NCI-H2029 treated with DMSO at 0.1 percent for 48 hours (cell line): ENCODE measurements at places on chromosomes 3 and 15.

GRCh38 chr3:126355777-126356372 lies 1.3 kb downstream of the KLF15 start:
- peak; percentile 24 for DNase-seq

DNA sequence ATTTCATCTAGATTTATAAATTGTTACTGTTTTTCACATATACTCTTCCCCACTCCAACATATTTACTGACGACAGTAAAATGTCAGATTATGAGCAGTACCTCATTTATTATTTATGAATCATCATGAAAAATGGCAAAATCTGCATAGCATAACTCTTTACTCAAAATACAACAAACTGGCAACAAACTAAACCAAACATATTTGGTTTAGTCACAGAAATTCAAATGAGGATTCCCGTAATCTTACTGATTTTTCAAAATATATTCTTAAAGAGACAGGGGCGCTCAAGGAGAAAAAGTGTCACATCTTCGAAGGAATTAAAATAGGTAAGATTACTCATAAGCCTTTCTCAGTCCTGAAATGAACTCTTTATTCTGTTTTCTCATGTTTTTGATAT lies 3.0 kb upstream of the GPR87 start:
- DNase-seq: no peak

DNA sequence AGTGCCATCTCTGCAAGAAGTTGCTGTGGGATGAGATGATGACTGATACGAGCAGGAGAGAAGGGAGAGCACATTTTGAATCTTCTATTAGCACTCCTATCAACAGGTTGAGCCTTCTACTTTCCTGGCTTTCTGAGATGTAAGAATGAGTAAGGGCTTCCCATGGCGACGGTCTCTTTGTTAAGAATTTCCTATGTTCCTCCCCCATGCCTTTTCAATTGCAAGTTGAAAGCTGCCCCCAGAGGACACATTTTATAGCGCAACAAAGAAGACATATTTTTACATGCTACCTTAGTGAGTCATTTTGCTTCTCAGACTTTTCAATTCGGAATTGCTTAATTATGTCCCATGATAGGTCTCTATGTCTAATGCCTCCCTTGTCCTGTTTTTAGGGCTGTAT lies 71.3 kb upstream of the LRTM1 start:
- DNase-seq: no peak

DNA sequence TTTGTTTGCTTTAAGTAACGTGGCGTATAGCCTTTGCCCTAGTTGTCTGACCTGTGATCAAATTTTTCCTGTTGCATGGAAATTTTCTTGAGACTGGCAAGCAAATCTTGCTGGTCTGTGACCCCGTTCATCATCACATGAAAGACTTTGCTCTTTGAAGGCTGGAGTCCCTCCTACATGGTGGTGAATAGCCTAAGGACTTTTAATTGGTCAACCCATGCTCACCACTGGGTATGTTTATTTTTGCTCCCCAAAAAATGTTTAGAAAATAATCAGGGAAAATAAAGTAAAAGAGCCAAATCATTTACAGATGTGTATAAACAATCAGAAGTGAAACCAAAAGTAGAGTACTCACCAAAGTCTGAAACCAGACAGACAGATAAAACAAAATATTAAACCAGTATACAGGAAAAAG lies 1075.3 kb upstream of the ALCAM start:
- DNase-seq: no peak

DNA sequence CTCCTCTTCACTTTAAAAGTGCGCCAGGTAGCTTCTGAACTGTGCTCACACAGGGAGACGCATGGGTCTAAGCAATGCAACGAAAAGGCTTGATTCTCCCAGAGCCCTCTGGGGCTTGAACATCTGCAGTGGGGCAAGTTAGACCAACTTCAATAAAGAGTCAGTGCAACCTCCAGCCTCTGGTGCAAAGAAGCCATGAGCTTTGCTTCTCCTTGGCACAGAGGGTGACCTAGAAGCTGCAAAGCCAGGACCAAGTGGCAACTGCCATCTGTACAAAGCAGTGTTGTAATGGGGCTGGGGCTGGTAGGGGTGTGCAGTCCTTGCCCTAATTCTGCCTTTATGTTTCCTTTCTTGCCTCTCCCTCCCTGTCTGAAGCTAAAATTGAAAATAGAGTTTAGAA lies 219.0 kb upstream of the CD96 start:
- no peak for DNase-seq

- no peak for DNase-seq
These were observed 193.6 kb upstream of the LRRC3B start for GRCh38 chr3:26428992-26429391.
